ENCODE measurements at places on chromosomes 2 and 18.

- DNase-seq = no peak
Observed at GRCh38 chr2:96320728-96321622, 4.1 kb upstream of the ITPRIPL1 start.

GRCh38 chr2:172464400-172465129 is 37.2 kb downstream of the ITGA6 start:
- no peak for DNase-seq

GRCh38 chr2:953975-954686 is 3.5 kb downstream of the SNTG2 start:
- no peak for DNase-seq

DNA sequence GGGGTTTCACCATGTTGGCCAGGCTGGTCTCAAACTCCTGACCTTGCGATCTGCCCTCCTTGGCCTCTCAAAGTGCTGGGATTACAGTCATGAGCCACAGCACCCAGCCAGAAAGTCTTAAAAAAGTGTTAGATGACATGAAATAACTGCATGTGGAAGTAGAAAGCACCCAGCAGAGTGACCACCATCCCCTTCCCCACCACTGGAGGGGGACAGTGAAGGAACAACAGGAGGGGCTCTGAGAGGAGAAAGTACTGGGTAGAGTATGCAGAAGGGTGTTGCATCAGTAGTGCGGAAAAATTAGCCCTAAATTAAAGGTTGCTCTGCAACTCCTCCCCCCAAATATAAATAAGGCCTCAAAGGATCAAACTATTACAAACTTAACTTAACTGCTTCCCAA is 230.5 kb downstream of the ZNF521 start:
- no peak for DNase-seq

DNA sequence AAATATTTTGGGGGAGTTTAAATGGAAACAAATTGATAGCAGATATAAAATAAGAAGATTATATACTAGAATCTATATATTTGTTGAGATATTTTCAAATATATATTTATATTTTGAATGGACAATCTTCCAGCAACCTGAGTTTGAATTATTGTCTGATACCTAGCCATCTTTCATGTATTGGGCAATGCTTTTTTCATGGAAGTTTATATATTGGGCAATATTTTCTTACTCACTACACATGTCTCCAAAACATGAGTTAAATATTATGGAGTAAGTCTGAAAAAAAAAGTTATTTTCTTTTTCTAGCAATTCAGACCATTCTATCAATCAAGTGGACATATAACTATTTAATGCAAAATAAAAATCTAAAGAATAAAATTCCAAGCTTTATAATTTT is 295.2 kb downstream of the NYAP2 start:
- no peak for DNase-seq

GRCh38 chr2:120396013-120396860 is 50.3 kb downstream of the INHBB start:
- DNase-seq = no peak

DNA sequence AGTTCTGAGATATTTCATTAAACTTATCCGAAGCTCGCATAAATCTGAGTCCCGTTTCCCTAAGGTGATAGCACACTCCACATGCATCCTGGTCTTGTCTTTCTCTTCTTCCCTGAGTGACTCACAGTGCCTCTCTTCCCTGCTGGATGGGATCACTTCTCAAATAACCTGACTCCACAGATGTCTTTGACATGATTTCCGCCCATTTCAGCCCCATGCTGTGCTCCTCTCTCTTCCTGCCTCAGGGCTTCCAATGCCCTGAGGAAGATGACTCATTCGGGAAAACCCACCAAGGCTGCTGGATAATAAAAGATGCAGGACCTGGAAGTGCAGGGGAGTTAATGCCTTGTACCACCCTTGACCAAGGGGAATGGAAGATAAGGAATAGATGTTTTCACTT is 441.7 kb upstream of the SOX11 start:
- no peak for DNase-seq

All from CD4-positive, alpha-beta T cell treated with Interleukin-6 at 100 ng/mL for 8 hours (primary cell).